ENCODE measurements at places on chromosomes 16 and 17. TPM values are rescaled to one million over a fixed set of nuclear protein-coding genes. Genes with fewer than 3 reads are reported as not detected.

SLC47A1 gene
- total RNA-seq, result 10.9 TPM

UBN1 gene
- 19.7 TPM for total RNA-seq

AATK gene
- 11.1 TPM for total RNA-seq

C16orf46 gene
- total RNA-seq, result 0.92 TPM

PRPSAP2 gene
- 43.1 TPM for total RNA-seq

CCDC92B gene
- 0.21 TPM for total RNA-seq

CRHR1 gene
- 0.41 TPM for total RNA-seq

CTRB2 gene
- total RNA-seq, result not detected

ABCA3 gene
- 8.7 TPM for total RNA-seq

NME1 gene
- 30.7 TPM for total RNA-seq

PRDM7 gene
- total RNA-seq, result not detected

EFNB3 gene
- 2.3 TPM for total RNA-seq

SPAG9 gene
- total RNA-seq, result 153 TPM

PIK3R5 gene
- total RNA-seq, result 1.5 TPM

PLXDC1 gene
- total RNA-seq, result 13.1 TPM

LRRC75A gene
- total RNA-seq, result 6.2 TPM

CDC6 gene
- 4.4 TPM for total RNA-seq

SCNN1B gene
- total RNA-seq, result 3.8 TPM

NOD2 gene
- 2.5 TPM for total RNA-seq

KCNG4 gene
- not detected for total RNA-seq

TM4SF5 gene
- not detected for total RNA-seq

TMEM100 gene
- 21.5 TPM for total RNA-seq

PDILT gene
- total RNA-seq, result not detected

CCL5 gene
- total RNA-seq, result 3.5 TPM

ZG16B gene
- total RNA-seq, result 1,549 TPM

KRT12 gene
- total RNA-seq, result not detected

GUCY2D gene
- total RNA-seq, result not detected

HAP1 gene
- total RNA-seq, result 0.41 TPM

GPR179 gene
- total RNA-seq, result 0.21 TPM

SEZ6L2 gene
- 4.7 TPM for total RNA-seq

LDHD gene
- 16.8 TPM for total RNA-seq

MT1A gene
- total RNA-seq, result not detected
